ENCODE measurements at places on chromosomes 7 and 10.

- DNase-seq, result no peak
Measured at GRCh38 chr10:1233031-1233430, 176.8 kb downstream of the WDR37 start.

DNA sequence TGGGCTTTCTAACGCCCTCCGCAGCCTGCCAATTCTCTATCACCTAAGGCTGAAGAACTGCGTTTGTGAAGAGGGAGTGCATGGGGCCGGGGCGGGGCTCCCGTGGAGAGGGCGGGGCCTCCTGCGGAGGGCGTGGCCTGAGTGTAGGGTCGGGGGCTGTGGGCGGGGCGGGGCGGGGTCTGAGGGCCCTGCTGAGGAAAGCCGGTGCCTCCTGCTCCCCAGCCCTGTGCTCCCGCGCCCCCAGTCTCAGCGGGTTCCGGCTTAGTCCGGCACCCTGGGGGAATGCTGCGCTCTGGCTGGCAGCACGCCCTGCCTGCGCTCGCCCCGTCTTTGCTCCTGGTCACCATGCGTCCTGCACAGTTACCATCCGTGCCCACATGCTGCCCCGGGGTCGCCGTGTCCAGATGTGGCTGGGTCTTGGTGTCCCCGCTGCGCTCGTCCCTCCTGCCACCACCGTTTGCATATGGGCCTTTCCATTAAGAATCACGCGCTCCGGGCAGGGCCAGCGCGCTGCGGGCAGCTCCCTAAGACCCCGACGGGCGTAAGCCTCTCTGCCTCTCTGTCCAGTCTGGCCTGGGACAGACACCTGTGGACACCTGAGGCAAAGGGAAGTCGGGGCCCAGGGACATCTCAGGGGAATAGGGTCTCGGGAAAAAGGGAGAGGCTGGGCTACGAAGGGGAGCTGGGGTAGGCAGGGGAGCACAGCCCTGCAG, 144.0 kb upstream of the RET start:
- peak; percentile 11 for DNase-seq

DNA sequence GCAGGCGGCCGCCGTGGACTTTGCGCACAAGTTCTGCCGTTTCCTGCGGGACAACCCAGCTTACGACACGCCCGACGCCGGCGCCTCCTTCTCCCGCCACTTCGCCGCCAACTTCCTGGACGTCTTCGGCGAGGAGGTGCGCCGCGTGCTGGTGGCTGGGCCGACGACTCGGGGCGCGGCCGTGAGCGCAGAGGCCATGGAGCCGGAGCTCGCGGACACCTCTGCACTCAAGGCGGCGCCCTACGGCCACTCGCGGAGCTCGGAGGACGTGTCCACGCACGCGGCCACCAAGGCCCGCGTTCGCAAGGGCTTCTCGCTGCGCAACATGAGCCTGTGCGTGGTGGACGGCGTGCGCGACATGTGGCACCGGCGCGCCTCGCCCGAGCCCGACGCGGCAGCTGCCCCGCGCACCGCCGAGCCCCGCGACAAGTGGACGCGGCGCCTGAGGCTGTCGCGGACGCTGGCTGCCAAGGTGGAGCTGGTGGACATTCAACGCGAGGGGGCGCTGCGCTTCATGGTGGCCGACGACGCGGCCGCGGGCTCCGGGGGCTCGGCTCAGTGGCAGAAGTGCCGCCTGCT, 14.1 kb downstream of the SH2B2 start:
- DNase-seq, result no peak

DNA sequence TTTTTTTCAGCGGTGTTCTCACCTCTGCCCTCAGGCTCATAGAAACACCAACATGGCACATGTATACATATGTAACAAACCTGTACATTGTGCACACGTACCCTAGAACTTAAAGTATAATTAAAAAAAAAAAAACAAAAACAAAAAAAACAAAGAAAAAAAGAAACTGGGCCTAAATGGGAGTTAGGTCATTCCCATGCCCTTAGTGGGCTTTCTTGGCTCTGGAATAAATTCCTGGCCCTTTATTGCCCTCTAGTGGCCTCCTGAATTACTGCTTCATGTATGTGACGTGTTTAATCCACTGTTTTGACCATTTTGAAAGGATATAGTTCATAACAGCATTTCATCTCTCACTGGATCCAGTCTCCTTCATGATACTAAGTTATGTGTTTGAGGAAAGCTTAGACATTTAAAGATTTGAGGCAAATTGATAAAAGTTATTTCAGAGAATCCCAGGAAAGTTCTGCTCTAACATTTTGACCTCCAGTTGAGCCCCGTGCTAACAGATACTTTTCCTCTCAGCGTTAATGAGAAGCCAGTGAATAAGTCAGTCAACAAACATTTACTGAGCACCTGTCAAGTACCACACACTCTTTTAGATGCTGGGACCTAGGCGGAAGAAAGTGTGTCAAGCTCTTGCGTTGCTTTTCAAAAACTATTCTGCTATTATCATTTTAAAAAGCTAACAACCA, 54.7 kb upstream of the SYPL1 start:
- DNase-seq, result peak; percentile 83

DNA sequence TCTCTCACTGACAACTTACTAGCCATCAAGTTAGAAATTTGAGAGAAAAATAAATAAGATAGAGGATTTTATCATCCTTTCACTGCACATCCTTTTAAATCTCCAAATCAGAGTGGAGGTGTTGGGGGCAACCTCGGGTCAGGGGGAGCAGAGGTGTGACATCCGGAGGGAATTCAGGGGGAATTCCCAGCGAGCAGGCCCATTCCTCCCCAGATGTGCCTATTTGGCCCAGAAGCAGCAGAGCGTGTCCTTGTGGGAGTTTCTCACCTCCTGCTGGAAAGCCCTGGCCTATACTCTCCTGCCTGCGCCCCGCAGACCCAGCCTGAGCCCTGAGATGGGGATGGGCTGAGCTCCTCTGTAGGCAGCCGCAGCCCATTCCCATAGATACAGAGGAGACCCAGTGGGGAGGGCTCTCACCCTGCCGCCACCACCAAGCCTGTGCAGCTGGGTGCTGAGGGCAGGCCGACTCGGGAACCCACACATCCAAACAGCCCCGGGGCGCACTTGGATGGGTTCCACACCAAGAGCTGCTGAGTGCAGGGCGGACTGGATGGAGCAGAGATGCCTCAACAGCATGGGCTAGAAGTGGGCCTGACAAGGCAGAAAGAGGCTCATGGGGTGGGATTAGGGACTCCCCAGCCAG, 124.5 kb downstream of the CXCL12 start:
- no peak for DNase-seq

- no peak for DNase-seq
Measured at GRCh38 chr10:127635882-127636281, 86.8 kb downstream of the NPS start.

- no peak for DNase-seq
Measured at GRCh38 chr10:81728692-81729091, 146.3 kb upstream of the NRG3 start.

GRCh38 chr7:132681951-132682350, 105.7 kb upstream of the PLXNA4 start:
- DNase-seq, result no peak

All from hematopoietic multipotent progenitor cell treated with erythropoietin and hydrocortisone succinate and interleukin-3 and kit ligand, for 6 days (in vitro differentiated cells).